ENCODE measurements at places on chromosomes 11 and 22.

GRCh38 chr11:27234043-27234668, 128.9 kb downstream of the CCDC34 start:
- no peak for DNase-seq

DNA sequence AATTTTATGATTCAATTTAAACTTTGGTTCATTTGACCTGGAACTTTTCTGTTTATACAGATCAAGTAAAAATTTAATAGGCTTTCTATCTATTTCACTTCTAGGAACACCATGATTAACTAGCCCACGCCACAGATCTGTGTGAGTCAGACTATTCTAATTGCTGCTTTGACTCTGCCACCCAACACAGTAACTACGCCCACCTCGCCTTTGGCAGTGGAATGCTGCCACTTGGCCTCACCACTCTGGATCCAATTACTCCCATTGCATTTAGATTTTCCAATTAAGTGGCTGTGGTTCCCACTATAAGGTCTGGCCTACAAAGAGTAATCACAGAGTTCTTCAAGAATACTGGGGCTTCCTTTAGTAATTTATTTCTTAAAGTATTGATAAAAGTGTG, 46.6 kb upstream of the LIN7C start:
- DNase-seq: no peak

DNA sequence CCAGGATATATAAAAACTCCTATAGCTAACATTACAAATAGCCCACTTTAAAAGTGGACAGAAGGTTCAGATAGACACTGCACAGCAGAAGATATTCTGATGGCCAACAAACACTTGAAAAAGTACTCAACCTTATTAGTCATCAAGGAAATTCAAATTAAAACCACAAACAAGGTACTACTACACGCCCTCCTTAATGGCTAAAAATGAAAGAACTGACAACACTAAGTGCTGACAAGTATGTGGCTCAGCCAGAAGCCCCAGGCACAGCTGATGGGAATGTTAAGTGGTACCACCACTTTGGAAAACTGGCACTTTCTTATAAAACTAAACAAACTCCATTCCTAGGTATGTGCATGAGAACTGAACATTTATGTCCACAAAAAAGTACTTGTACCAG, 320.1 kb downstream of the TBC1D22A start:
- DNase-seq: no peak

DNA sequence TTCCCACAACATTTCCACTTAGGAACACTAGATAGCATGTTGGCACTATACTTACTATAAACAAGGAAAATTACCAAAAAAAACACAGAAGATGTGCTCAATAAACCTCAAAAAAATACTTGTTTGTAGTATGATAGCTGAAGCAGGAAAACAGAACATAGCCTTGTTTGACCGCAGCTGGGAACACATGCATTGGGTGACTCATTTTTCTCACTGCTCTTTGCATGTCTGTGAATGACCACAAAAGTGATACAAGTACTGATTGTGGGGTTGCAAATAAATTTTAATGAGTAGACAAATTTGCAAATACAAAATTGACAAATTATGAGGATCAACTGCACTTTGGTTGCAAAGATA, 22.8 kb upstream of the GUCY1A2 start:
- no peak for DNase-seq

- DNase-seq: no peak
Measured at GRCh38 chr22:30270832-30271231, 4.2 kb upstream of the OSM start.

DNA sequence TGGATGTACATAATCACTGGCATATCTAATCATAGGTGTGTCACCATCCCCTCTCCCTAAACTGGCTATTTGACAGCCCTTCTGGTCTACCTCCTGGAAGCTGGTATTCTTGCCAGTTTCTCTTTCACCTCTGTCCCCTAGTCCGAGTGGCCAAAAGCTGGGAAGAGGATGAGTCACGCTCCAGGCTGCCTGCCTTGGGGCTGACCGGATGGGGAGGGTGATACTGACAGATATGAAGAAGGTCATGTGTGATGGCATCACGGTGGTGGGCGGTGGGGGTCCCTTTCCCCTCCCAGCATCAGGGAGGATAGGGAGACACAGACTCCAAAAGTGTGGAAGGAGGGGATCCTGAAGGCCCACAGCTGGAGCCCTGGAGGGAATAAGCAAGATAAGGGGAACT, 4.8 kb downstream of the OAF start:
- DNase-seq: no peak

- DNase-seq: no peak
Measured at GRCh38 chr11:63769042-63769713, 603 bp upstream of the ZFTA start.

- no peak for DNase-seq
Measured at GRCh38 chr22:36823186-36823839, 6.5 kb upstream of the PVALB start.

- no peak for DNase-seq
Measured at GRCh38 chr11:117423046-117423575, 95.5 kb downstream of the CEP164 start.

- DNase-seq: no peak
Measured at GRCh38 chr22:19848298-19849224, 6.1 kb downstream of the GNB1L start.

DNA sequence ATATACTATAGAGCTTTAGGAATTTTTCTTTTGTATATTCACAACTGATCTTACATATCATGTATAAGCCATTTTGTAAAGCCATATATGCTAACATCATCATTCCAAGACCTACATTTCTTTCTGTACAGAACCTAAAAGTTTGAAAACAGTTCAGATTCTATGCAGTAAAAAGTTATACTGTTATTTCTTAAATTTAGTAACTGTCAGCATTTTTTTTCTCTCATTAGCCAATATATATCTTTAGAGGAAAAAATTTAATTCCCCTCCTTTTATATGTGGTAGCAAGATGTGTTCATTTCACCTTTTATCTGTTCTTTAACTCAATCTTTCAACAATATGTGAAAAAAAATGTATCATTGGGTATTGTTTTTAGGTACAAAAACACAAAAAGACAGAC, 120.4 kb upstream of the TP53AIP1 start:
- no peak for DNase-seq

GRCh38 chr22:24776525-24776924, 2.0 kb upstream of the PIWIL3 start:
- DNase-seq: no peak

DNA sequence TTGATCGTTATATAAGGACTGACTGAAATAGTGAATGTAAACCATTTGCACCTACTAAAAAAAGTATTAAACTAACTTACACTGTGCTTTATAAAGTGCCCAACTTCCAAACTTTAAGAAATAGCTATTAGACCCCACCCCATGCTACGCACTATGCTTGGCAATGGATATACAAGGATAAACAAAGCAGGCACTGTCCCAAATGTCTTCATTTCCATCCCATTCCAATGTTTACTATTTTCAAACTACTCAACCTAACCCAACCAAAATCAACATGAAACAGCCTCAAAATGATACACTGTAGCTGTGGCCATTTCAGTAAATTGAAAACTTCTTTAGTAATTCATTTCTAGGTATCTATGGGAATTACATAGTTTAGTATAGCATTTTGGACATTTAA, 12.5 kb downstream of the PHF21A start:
- DNase-seq: no peak

DNA sequence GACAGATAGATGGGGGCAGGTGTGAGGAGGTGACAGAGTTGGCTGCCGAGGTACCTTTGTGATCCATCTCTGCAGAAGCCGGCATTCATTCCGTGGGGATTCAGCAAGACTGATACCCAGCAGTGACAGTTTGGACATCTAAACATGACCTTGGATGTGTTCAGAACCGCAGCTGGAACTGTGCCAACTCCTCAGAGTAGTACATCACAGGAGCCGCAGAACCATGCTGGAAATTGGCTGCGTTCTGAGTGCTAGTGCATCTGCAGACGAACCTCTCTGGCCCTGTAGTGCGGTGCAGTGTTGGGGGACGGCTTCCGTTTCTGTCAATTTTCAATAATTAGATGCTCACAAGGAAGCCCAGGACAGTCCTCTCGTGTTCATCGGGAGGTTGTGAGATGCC, 772.1 kb downstream of the NTM start:
- DNase-seq: no peak

DNA sequence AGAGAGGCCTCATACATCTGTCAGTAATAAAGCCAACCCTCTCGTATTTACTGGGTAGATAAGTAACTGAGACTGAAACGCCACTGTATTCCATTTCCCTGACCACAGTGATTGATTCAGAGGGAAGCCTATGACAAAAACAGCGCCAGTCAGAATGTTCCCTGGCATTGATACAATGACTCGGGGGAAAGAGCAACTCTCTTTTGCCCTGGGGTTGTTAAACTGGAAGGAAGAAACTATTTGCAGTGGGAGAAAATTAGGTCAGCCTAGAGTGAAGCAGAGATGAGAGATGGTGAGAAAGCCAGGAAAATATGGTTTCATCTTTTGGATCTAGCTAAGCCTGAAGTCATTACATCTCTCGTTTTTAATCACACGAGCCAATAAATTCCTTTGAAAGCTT, 48.6 kb upstream of the RBFOX2 start:
- no peak for DNase-seq

DNA sequence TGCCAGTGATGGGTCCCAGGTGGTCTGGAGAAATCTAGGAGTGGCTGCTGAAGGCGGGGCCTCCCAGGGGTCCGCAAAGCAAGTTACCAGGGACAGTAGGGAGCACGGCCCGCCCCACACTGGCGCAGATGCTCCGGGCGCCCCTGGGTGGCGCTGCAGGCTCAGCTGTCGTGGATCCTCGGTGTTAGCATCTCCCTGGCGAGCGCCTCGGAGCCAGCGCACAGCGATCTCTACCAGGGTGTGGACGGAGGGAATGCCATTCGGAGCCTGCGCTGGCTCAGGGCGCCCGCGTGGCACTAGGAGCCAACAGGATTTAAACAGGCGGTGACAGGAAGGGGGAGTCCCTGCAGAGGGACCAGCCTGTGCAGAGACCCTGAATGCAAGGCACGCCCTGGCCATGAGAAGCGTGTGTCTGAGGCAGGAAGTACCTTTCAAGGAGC, 20.2 kb downstream of the FADS3 start:
- DNase-seq: peak; percentile 31

- no peak for DNase-seq
Measured at GRCh38 chr22:37253126-37253660, 9.1 kb upstream of the RAC2 start.

DNA sequence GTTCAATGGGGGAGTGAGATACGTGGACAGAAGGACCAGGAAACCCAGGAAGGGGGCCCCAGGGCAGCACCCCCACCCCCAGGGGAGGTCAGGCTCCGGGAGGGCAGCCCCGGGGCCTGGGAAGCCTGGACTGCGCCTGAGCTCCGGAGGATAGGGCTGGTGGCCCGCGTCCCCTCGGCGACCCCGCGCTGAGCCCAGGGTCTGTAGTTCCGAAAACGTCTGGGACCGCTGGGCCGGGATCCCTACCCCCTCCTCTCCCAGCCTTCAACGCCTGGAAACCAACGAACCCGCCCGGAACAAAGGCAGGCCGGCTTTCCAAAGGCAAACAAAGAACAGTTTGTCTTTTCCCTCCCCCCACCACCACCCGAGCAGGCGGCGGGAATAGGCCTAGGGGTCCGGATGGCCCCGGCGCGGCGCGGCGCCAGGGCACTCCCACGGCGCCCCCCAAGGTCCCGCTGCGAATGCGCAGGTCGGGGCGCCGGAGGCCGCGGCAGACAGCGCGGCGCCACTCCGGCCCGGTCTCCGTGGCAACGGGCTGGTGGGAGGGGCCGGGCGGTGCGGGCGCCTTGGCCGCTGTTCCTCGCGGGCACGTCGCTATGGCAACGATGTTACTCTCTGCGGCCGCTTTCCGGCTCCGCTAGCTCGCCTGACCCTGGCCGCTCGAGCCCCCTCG, 58.5 kb downstream of the IGLL1 start:
- DNase-seq: peak; percentile 30

GRCh38 chr11:8019314-8020243, 32.4 kb downstream of the EIF3F start:
- DNase-seq: peak; percentile 20

DNA sequence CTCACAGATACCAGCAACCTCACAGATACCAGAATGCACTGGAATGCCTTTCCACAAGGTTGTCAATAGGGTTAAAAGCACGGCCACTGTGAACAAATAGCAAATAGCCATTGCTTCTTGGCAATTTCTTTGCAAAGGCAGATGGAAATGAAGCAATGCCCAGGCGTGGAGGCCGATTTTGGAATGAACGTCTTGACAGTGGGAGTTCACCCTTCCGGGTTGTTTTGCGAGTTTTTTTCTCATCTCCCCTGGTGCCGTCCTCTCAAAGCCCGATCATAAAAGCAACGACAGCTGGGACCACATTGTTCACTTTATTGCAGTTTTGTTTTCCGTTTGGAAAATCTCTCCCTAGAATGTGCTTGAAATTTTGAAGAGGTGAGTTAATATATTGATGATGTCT, 38.0 kb upstream of the CD82 start:
- DNase-seq: no peak

GRCh38 chr11:116860303-116860702, 22.9 kb upstream of the APOA1 start:
- no peak for DNase-seq

- no peak for DNase-seq
Measured at GRCh38 chr22:32144496-32145274, 14.4 kb downstream of the C22orf42 start.

DNA sequence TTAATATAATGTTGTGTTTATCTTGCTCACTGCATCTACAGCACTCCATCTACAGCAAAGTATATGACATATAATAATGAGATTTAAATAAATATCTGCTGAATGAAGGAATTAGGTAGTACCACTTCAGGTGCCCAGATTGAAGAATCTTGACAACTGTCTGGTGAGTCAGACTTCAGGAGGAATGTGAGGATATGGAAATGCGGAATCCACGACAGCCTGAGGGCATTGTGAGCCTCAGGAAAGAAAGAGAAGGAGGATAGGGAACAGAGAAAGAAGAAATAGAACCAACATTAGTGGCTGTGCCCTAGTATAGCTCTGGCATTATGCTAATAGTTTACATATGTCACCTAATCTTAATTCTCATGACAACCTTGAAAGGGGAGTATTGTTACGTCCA, 304.4 kb downstream of the AASDHPPT start:
- no peak for DNase-seq

GRCh38 chr11:70535191-70535971, 137.1 kb downstream of the CTTN start:
- DNase-seq: no peak

DNA sequence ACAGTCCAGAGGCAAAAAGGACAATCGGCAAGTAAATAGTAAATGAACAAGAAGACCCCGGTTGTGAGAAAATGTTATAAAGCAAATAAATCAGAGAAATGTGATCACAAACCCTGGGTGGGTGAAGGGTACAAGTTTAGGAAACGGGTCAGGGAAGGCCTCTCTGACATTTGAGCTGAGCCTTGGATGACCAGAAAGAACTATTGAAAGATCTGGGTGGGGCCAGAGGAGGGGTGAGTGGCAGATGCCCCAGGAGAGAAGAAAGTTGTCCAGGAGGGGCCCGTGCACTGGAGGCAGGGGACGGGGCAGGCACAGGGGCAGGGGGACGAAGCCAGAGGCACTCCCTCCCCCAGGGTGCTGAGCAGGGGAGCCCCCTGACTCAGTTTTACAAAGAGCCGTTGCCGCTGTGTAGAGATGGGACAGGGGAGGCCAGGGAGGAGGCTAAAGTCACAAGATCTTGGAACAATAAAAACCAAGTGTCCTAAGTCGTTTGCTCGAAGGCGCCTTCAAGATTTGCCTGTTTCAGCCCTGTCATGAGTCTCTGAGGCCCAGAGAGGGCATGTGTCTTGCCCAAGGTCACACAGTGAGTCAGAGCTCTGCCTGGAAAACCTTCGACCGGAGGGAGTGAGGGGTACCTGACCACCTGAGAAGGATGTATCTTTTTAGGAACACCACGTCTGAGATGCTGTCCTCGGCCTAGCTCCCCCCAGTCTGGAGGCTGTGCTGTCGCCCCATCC, 10.8 kb upstream of the PDGFB start:
- DNase-seq: no peak

- DNase-seq: no peak
Measured at GRCh38 chr11:116061322-116061721, 557.1 kb upstream of the CADM1 start.
